ENCODE measurements at places on chromosomes 5 and 9.

- DNase-seq: no peak
Measured at GRCh38 chr5:147072622-147073021, 162.2 kb upstream of the STK32A start.

- no peak for DNase-seq
Measured at GRCh38 chr5:151219789-151220188, 4.1 kb downstream of the CCDC69 start.

GRCh38 chr5:79025054-79025472, 40.0 kb upstream of the ARSB start:
- peak; percentile 9 for DNase-seq

DNA sequence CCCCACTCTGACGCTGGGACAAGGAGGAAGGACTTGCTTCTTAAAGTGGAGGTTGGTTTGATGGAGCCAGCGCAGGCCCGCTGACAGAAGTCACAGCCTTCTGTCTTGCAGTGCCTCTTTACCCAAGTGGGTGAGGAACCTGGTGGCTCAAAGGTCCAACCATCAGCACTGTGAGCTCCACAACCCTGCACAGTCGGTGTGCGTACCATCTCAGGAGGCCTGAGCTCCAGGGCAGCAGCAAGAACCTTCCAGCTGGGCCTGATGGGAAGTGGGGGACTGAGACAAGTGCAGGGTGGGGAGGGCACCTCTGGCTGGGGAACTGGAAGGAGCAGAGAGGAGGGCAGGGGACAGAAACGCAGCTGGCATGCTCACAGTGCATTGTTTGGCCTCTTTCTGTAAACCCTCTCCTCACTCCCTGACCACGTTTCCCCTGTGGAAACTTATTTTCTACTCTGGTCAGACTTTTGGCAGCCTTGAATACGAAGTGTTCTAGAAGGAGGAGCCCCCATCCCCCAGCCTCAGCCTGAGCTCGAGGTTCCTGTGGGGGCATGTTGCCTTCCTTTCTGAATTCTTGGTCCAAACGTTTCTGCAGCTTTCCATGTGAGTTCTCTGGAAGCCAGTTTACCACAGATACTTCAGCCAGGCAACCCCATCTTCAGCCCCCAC, 178.5 kb upstream of the PITX1 start:
- no peak for DNase-seq

DNA sequence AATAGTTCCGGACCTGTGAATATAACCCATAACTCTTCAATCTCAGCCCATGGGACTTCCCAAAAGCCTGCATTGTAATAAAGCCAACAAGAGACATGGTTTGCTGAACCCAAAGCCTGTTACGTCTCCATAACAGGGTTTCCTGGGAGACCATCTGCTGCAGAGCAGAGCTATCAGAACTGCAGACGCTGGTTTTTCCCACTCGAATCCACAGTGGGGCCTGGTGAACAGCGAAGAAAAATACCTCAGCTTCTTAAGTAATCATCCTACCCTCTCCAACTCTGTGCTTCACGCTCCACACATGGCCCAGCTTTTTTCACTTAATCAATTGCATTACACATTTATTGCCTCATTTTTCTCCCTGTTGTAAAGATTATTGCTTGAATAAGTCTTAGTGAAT, 409.5 kb upstream of the GRIA1 start:
- DNase-seq: no peak

GRCh38 chr9:17881371-17881770, 302.5 kb downstream of the SH3GL2 start:
- DNase-seq: no peak

DNA sequence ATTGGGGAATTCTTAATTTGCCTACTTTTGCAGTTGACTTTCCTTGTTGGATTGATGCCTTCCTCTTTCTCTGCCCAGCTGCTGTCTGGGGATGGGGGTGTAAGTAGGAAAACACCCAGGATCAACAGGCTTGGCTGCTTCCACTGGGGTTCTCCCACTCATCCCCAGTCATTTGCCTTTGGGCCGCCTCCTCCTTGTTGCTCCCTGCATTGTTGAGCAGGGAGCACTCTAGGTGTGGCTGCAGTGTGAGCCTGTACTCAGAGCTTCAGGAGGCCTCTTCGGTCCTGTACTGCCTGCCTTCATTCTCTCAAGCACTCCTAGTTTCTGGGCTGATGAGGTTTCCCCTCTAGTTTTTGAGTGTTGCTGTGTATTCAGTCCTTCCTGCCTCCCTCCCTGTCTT, 12.1 kb downstream of the RHOBTB3 start:
- no peak for DNase-seq

DNA sequence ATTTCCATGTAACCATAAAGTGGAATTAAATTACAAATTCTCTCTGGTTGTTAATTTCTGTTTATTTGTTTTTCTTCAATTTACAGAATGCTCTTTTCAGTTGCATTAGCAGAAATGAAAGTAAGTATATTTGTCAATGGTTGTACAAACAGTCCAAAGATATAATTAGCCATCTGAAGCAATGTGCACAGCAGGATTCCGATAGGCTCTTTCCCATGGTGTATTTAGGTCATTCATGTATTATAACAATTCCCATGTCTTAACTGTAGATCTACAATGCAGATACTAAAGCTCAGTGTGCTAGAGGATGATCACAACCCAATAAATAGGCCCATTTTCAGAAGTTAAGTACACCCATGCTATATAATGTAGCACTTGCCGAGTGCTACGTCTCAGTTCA, 43.8 kb downstream of the RECK start:
- no peak for DNase-seq

GRCh38 chr9:76876098-76876497, 29.8 kb downstream of the PRUNE2 start:
- no peak for DNase-seq

GRCh38 chr5:58466939-58467338, 7.1 kb upstream of the PLK2 start:
- peak; percentile 32 for DNase-seq

DNA sequence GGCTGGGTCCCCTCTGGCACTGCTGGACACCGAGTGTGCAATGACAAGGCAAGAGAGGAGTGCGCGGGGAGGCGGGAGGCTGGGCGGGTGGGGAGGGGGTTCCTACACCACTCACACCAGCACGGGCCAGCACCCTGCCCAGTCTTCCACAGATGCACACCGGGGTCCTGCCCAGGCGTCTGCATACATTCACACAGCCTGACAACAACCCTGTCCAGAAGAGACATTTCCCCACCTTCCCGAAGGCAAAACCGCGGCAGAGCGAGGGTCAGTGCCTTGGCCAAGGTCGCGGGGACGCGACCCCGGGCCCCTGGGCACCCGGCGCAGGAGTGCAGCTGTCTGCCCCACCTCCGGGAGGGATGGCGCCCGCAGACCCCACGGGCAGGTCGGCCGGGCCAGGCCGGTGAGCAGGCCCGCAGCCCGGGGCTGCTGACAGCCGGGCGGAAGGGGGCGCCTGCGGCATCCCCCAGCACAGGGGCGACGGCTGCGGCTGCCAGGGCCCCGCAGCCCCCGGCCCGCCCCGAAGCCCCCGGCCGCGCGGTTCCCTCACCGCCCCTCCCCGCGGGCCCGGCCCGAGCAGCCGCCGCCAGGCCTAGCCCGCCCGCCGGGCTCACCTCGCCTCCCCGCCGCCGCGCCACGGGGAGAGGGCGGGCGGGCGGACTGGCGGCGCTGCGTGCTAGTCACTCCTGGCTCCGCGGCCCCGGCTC, 496 bp downstream of the MAPK9 start:
- peak; percentile 37 for DNase-seq

DNA sequence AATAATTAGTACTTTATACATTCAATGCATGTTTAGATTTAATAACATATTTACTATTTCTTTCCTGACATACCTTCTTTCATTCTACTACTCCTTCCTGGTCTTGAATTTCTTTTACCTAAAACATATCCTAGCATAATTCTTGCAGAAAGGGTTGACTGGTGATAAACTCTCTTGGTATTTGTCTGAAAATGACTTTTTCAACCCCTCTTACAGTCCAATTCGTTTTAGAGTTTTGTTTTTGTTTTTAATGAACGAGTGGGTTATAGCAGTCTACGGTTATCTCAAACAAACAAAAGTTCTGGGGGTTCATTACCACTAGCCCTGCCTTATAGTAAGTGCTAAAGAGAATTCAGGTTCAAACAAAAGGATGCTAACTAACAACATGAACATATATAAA, 69.6 kb upstream of the ALDH1B1 start:
- no peak for DNase-seq

DNA sequence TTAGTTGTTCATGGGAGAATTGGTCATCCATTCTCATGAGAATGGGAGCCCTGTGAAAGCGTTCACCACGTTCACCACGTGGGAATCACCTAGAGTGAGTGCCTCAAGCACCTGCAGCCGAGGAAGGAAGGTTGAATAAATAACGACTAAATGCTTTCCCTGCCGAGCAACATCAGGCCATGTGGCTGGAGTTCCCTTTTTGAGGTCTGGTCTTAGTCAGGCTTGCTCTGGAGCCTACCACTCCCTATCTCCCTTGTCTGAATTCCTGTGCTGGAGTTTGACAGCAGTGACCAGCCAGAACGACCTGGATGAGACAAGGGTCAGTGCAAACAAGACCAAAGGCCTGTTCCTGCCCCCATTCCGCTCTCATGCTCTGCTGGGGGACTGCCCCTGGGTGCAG, 28.5 kb downstream of the KCNMB1 start:
- no peak for DNase-seq

DNA sequence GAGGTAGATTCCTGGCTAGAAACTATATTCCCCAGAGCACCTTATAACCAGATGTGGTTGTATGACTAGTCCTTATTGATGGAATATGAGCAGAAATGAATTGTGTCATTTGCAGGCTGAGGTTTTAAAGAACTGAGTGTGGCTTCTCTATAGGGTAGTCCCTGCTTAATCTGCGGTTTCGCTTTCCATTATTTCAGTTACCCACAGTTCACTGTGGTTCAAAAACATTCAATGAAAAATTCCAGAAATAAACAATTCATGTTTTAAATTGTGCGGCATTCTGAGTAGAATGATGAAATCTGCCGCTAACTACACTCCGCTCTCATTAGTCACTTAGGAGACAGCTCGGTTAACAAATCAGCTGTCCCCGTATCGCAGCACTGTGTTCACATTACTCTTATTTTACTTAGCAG, 65.1 kb downstream of the ANKRD55 start:
- DNase-seq: no peak

DNA sequence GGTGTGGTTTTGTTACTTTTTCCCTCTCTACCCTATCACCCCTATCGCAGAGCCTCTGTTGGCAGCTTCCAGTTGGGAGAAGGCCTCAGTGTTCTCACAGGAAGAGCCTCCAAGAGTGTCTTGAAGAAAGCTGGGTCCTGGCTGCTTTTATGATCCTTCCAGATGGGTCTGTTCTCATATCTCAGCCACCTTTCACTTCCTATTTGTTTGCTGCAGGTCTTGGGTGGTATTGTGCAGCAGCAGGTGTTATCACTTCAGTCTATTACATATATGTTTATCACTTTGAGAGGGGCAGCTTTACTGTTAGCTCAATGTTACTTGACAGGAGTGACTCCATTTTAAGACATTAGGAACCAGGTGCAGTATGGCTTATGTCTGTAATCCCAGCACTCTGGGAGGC, 59.2 kb upstream of the GDNF start:
- no peak for DNase-seq

- no peak for DNase-seq
Measured at GRCh38 chr9:112050544-112051475, 124.3 kb downstream of the SUSD1 start.

GRCh38 chr9:131258698-131259431, 17.4 kb downstream of the FAM78A start:
- no peak for DNase-seq

DNA sequence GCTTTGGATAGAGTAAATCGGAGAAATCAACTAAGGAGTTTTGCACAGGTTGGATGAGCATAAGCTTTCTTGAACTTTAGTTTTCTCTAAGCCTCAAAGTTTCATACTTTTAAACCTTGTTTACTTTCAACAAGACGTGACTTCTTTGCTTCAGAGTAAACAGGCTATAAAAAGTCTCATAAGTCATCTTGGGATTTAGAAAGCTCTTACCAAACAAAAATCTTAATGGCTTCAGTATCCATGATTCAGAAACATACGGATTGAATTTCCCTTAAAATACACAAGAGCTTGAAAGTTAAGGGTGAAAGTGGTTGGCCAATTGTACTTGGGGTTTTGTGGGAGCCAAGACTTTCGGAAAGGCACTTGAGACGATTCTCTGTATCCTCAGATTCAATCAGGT, 270.9 kb upstream of the ANKH start:
- DNase-seq: no peak

- DNase-seq: peak; percentile 72
Measured at GRCh38 chr9:6757456-6758247, at the start of gene KDM4C. KDM4C (plus strand) TSS chr9:6757973; CDS start chr9:6792989, 35,016 bp downstream.

DNA sequence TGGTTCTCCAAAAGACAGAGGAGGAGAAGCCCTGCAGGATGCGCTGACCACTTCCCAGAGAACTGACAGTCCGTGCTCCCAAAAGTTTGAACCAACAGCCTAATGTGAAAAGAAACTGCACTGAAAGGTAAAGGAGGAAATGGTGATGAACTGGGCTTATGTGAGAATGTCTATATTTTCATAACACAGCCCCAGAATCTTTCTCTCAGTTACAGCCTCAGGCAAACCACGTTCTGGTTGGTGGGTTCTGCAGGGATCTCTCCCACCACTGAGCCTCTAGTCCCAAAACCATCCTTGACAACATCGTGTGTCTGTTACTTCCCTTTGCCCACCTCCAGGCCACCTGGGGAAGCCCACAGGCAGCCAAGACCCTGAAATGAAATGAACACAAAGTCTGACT, 23.9 kb downstream of the SPARC start:
- DNase-seq: peak; percentile 32

DNA sequence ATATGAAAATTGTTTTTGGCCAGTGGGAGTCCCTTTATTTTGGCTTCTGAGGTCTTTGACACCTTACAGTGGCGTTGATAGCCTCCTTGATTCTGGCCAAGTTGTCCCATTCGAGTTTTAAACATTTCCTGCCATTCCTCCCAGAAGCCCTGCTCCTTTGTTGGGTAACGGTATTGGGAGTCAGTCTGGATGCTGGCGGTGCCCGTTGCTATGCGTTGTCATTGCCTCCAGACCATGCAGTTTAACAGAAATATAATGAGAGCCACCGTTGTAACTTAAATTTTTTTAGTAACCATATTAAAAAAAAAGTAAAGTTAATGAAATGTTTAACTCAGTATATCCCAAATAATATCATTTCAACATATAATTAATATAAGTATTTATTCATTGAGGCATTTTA, 35.0 kb downstream of the GALNT12 start:
- no peak for DNase-seq

All from GM19239 (cell line).